Mesothelial cell of epicardium (in vitro differentiated cells): ENCODE measurements at places on chromosomes 6 and 20.

DNA sequence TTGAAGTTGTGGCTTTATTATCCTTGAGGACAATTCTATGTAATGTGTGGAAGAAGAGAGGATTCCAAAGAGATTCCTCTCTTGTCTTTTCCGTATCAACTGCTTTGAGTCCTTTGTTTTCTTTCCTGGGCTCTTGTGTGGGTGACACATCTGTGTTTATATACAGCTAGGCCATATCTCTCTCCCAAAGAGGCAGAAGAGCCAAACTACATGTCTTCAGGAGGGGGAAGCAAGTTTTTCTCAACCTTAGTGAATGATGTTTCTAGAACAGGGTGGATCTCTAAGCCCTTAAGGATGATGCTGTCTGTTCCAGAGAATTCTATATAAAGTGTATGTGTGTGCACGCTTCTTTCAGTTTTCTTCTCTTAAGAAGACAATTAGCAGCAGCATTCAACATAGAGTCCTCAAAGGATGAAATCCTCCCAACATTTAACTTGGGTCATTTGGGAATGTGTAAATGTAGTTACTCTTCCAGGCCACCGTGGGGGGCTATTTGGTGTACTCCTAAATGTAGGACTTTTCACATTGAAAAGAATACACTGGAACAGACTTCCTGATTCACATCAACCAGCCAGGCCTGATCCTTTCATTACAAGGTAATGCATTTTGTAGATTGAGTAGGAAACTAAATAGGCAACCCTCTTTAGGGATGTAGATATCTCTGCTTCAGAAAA, 92.8 kb upstream of the EEF1E1 start:
- DNase-seq, result no peak

DNA sequence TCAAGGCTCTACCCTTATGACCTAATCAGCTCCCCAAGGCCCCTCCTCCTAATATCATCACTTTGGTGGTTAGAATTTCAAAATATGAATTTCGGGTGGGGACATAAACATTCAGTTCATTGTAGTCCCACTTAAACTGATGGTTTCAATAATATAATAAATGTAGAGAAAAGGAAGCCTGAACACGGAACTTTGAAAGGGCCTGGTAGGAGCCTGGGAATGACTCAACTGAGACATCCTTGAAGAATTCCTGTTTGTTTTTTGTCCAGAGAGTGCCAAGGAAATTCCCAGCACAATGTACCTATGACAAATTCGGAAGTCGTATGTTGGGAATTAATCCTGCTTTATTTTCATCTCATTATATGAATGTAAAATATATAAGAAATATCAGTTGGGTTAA, 457.9 kb downstream of the PLCB1 start:
- DNase-seq, result no peak

DNA sequence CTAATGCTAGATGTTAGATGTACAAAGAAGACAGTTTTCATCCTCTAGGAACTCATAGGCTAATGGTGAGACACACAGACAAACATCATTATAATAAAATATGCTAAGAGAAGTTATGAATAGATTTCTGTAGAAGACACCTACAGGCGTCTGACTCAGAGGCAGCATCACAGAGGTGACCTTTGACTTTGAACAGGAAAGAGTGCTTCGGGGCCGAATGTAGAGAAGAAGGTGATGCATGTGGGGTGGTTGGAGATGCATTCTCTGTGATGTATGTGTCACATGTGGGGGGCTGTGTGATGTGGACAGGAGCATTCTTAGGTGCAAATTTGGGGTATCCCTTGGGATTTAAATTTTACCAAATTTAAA, 6.8 kb downstream of the GUCA1A start:
- no peak for DNase-seq

GRCh38 chr6:4977468-4977867, 26.4 kb downstream of the RPP40 start:
- DNase-seq, result no peak

DNA sequence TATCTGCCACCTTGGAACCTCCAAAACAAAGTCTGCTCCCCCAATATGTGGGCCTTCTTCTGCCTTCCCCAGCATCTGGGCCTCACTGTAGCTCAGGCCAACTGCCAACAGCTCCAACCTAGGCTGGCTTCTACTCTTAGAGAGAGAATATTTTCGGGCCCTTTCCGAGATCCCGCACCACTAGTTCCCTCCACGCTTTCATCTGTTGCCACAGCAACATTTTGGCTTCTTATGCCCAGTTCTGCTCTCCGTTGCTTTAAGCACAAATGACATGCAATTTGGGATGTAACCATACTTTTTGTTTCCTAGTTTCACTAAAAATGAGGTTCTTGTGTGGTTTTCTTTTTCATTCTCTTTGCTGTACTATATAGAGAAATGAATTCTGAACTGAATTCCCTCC, 33.6 kb downstream of the PSMB9 start:
- DNase-seq, result no peak

GRCh38 chr20:50913690-50914375, 17.4 kb downstream of the ADNP start:
- DNase-seq, result no peak

DNA sequence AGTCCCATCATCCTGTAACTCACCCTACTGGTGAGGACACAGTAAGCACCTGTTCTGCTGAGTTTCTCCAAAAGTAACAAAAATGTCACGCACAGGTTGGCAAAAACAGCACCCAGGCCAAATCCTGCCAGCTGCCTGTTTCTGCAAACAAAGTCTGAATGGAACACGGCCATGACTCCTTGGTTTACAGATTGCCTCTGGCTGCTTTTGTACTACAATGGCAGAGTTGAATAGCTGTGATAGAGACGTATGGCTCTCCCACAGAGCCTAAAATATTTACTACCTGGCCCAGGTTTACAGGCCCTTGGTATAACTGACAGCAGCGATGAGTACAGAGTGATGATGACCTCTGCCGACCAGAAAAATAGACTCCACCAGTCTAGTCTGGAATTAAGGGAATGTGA, 52.6 kb downstream of the CNKSR3 start:
- no peak for DNase-seq

- no peak for DNase-seq
These were observed 3.6 kb downstream of the TBCC start for GRCh38 chr6:42742116-42742894.

GRCh38 chr6:35071347-35071994, 69.7 kb downstream of the TCP11 start:
- DNase-seq, result no peak

DNA sequence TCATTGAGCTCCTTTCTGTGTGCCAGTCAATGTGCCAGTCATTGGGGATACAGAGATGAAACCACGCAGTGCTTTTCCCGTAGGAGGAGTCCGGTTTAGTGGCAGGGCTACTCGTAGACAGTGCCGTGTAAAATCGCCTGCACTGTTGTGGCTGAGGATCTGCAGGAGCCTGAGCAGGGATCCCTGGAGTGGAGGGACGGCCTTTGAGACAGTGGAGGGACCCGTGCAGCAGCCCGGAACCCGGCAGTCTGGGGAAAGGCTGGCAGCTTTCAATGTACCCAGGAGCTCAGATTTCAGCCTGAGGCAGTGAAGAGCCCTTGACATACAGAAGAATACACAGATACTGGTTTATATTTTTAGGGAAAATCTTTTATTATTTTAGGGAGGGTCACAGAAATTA, 203.3 kb downstream of the ARID1B start:
- DNase-seq, result peak; percentile 51

GRCh38 chr6:16229700-16230099, 8.7 kb upstream of the GMPR start:
- no peak for DNase-seq

DNA sequence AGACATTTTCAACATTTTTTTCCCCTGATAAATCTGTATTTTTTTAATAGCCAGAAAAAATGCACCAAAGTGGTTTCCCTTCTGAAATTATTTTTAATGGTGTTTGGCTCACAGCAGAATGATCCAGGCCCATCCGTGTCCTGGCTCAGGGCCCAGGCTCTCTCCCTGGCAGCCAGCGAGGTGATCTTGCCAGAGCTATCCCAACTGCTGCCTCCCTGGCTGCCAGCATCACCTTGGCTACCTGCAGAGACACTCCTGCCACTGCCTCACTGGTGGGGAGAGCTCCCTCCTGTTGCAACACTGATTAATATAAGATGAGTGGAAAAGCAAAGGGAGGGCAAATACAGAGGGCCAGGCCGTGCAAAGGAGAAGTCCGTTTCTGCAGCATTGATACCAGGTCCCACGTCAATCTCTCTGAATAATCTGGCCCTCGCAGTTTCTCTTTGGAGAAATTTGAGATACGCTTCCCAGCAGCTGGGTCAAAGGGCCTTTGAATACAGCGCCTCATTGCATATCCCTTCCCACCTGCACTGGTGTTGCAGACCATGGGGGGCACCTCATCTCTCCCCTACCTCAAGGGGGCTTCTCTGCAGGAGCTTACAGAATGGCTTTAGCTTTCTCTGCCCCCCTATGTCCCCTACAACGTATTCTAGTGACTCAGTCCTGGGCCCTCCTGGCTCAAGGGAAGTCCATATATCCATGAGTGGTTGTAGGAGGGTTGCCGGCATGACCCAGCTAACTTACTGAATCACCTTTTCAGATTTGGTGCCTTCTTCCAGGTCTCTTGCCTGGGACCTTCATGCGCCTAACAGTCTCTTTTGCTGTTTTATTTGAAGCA, 12.8 kb upstream of the DSTN start:
- DNase-seq, result peak; percentile 32

DNA sequence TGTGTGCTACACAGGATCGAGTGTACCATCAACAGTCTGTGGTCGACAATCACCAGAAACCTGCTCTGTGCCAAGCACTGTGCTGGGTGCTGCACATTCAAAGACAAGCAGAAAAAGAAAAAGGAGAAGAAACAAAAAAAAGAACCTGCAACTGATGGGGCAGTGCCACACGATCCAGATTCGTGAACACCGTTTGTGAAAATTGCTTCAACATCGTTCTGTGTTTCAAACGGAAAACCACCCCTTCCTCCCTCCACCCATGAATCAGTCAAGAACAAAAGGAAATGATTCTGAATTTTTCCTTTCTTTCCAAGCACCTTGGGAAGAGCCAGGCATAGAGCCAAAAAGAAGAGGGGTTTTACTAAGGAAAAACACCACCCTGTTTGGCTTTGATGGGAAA, 129.2 kb upstream of the ARID1B start:
- no peak for DNase-seq

- no peak for DNase-seq
These were observed 16.3 kb downstream of the LRRC1 start for GRCh38 chr6:53811082-53811481.

GRCh38 chr6:22886650-22887581, 317.6 kb downstream of the HDGFL1 start:
- DNase-seq, result no peak
